BJ (cell line): ENCODE measurements at places on chromosomes 11 and 22. TPM values are rescaled to one million over a fixed set of nuclear protein-coding genes. Genes with fewer than 3 reads are reported as not detected.

ACAD8 gene
- 17.4 and 19.4 TPM in 2 replicates for polyA plus RNA-seq

SYT9 gene
- not detected in 2 replicates for polyA plus RNA-seq

CCDC87 gene
- 0.12 and 0.15 TPM in 2 replicates for polyA plus RNA-seq

POTEH gene
- polyA plus RNA-seq: not detected in 2 replicates

SCGB2A2 gene
- polyA plus RNA-seq: not detected in 2 replicates

VPS51 gene
- 61.8 and 86.2 TPM in 2 replicates for polyA plus RNA-seq
